Articular chondrocyte of knee joint (primary cell): ENCODE measurements at places on chromosomes 4 and X. TPM values are rescaled to one million over a fixed set of nuclear protein-coding genes. Genes with fewer than 3 reads are reported as not detected.

MAGEC1 gene
- total RNA-seq: not detected in 2 replicates

SHROOM2 gene
- 2.0 and 2.7 TPM in 2 replicates for total RNA-seq

UGT2B17 gene
- not detected in 2 replicates for total RNA-seq

APBB2 gene
- 36.5 and 47.6 TPM in 2 replicates for total RNA-seq

SSX4B gene
- not detected in 2 replicates for total RNA-seq

GRIA2 gene
- 0.22 TPM in 1 of 2 replicates, not detected in the other for total RNA-seq

NSG1 gene
- 0.22 TPM in 1 of 2 replicates, not detected in the other for total RNA-seq

AR gene
- total RNA-seq: 2.6 and 4.6 TPM in 2 replicates
